ENCODE measurements at places on chromosomes 7 and 10.

GRCh38 chr10:114758331-114758730 is 63.2 kb upstream of the FHIP2A start:
- no peak for DNase-seq

DNA sequence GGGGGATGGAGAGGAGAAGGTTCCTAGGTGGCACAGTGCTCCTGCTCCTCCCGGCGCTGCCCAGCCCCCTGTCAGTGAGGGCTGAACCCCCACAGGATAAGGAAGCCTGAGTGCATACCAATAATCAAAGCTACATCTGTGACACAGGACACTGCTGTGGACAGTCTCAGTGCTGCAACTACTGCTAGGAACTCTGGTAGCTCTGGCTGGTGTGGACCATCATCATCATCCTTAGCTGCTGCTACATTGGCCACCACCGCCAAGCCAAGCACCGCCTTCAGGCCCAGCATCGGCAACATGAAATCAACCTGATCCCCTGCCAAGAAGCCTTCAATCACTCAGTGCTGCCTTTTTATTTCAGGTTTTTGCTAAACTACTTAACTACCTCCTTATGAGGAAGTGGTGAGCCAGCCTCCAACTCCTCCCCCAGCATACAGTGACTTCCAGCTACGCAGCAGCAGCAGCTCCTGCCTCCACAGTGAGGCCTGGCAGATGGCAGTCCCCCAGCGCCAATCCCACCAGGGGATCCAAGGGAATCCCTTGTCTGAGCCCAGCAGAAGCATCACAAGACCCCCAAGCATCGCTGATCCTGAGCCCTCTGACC is 32.1 kb upstream of the SLC26A4 start:
- DNase-seq: no peak

DNA sequence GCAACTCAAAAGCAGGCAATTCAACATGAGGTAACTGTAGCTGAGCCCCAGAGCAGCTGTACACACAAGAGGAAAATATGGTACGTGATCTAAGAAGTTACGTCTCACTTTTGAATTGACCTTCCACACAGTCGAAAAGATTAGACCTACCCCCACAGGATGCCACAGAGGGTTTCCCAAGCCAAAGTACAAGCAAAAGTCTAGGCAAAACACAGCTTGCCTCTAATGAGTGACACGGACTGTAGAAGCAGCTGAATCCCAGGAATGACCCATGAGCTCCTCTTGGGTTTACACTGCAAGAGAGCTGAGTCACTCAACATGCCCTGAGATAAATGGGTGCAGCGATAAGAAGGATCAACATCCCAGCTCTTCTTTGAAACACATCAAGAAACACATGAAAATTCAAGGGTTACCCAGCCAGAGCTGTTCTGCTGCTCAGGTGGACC is 9.8 kb downstream of the CREB3L2 start:
- no peak for DNase-seq

DNA sequence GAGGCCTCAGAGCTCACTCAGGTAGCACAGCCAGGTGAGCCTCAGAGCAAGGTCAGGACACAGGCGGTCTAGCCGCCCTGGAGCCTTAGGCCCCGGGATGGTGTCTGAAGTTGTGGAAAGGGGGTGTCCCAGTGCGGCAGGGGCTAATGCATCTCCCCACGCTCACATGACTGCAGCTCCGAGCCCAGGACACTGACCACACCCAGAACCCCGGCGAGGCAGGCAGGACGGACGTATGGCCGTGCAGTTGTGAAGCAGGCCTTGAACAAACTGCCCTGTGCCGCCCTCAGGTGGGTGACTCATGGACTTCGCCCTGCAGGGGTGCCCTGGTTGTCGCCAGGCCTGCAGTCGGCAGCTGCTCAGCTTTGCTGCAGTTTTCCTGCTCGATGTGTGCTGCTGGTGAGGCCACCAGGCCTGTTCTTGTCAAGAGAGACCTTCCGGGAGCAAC is 5.0 kb upstream of the PRKAR1B start:
- DNase-seq: no peak
